NCI-H1694 (cell line): ENCODE measurements at places on chromosomes 2 and 18.

DNA sequence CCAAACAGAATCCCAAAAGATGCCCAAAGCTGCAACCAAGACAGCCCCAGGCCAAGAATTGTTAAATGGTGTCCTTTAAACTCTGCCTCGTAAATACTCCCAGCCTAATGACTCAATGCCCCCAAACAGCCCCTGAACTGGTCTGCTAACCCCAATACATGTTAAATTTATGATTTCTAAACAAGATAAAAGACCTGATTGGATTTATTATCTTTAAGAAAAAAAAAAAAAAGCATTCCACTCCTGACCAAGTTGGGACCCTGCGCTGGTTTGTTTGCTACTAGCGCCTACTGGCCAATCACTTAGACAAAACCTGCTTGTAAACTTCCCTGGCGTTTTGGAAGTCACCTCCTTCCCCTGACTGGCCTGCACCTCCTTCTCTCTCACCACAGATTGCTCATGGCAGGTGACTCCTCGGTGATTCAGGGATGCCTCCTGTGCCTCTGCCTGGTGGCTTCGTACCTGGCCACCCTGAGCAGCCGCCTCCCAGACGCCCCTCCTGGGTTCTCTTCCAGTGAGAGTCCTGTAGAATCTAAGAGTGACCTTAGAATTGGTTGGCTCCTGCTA lies 121.3 kb downstream of the BCL11A start:
- DNase-seq = no peak

GRCh38 chr2:10392951-10393639 lies 55.0 kb downstream of the ODC1 start:
- DNase-seq = no peak

DNA sequence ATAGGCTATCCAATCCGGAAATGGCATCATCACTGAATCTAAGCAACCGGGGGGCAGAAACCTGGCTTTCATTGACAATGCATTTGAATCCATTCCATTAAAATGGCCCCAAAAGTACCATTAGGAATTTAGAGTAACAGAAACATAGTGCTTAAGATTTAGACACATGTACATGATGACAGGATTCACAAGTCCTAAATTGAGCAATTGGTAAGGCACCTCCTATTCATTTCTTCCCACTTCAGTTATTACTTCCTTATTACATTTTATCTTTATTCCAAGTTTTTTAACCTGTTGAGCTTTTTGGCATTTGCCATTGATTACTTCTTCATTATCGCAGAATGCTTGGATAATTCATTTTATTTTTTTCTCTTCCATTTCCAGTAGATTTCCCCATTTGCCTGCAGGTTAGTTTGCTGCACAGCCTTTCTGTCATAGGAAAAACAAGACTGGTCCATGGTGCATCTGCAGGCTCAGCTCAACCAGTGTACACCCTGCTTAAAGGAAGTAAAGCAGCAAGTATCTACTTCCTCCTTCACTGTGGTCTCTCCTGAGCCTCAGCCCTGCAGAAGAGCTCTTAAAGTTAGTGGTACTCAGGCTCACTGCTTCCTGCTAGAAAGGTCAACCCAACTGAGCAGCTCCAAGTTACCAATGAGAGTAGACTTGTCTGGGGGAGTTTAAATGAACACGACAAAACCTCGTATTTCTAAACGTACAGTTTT lies 89.2 kb downstream of the DOCK10 start:
- DNase-seq = no peak

DNA sequence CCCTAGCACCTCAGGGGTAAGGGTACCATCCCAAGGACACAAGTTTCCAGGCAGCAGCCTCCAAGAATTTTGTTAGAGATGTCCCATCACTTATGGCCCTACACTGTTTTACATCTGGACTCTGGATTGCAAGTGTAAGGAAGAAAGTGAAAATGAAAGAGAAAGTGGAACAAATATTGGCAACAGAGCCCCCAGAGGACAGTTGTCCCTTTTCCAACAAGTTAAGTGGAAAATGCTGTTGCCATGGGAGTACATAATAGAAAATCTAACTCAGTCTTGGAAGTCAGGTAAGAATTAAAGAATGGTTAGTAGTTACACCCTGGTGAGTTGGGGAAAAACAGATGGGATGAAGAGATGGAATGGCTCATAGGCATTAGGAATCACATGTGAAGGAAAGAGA lies 50.6 kb downstream of the TTC21B start:
- peak; percentile 4 for DNase-seq

- DNase-seq = no peak
Observed at GRCh38 chr2:17894005-17894404, 15.5 kb downstream of the KCNS3 start.

- DNase-seq = no peak
Observed at GRCh38 chr2:106167067-106167466, 27.0 kb downstream of the UXS1 start.

DNA sequence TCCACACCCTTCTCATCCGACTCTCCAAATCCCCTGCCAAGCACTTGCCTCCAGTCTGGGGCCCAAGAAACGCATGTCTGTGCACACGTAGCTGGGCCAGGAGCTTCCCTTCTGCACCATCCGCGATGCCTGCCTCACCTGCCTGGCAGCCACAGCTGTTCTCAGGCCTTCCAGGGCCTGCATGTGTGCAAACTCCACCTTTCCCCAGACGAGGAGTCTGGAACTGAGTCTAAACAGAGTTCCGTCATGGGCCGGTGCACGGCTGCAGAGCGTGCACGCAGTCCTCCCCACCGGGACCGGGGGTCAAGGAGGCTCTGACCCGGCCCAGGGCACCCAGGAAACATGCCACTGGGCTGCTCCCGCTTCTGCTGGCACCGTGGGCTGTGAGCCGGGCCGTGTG lies 66.8 kb upstream of the SALL3 start:
- no peak for DNase-seq

DNA sequence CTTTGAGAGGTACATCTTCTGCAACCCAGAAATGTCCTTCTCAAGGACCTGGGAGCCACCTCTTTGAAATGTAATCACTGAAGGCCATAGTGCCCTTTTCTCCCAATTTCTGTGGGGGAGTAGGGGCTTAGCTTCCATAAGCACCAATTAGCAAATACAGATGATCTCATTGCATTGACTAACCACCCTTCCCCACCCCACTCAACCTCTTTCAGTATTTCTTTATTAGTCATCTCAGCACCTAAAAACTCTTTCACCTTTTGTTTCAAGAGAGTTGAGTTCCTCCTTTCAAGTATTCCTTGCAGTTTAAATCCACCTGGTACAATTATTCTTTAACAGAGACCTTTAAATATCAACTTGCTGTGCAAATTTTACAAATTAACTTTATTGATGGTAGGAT lies 1011.8 kb upstream of the CDH2 start:
- no peak for DNase-seq

- DNase-seq = no peak
Observed at GRCh38 chr18:47968006-47968676, 37.7 kb upstream of the SMAD2 start.

DNA sequence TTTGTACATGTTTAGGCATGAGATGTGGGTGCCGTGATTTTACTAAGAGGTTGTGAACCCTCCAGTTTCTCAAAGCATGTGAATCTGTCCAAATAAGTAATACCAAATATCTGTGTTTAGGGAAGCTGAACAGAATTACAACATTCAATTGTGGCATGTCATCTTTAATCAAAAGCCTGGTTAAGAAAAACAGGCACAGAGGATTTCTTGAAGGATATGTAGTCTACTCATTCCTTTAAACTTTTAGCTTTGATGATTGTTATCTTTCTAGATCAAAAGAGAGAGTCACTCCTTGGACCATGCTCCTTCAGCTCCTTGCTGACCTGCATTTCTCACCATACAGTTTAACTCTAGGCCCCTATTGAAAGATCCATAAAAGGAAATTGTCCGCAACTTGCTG lies 296.8 kb downstream of the STK39 start:
- no peak for DNase-seq

- DNase-seq = no peak
Observed at GRCh38 chr18:39607034-39607433, 2041.4 kb upstream of the CELF4 start.

GRCh38 chr2:191916826-191917225 lies 69.9 kb upstream of the CAVIN2 start:
- DNase-seq = no peak

GRCh38 chr2:31965094-31965493 lies 45.7 kb downstream of the MEMO1 start:
- no peak for DNase-seq

GRCh38 chr2:122070241-122070731 lies 314.8 kb downstream of the TSN start:
- DNase-seq = peak; percentile 13

DNA sequence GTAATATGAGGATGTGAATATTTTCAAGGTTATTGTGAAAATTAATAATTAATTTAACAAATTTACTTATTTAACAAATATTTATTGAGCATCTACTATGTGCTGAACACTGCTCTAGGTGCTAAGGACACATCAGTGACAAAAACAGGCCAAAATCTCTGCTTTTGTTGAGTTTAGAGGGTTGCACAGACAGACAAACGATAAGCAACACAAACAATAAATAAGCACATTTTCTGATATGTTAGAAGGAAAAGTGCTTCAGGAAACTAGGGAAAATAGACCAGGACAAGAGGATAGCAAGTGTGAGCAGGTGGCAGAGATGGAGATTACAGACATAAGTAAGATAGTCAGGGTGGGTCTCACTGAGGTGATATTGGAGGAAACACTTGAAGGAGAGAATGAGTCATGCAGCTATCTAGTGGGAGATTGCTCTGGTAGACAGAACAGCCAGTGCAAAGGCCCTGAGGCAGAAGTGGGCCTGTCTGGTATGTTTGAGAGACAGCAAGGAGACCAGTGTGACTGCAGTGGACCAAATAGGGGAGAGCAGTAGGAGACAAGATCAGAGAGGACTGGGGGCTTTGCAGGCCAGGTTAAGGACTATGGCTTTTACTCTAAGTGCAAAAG lies 38.3 kb downstream of the SFXN5 start:
- DNase-seq = no peak

- no peak for DNase-seq
Observed at GRCh38 chr2:237319086-237319820, 94.7 kb downstream of the COL6A3 start.

DNA sequence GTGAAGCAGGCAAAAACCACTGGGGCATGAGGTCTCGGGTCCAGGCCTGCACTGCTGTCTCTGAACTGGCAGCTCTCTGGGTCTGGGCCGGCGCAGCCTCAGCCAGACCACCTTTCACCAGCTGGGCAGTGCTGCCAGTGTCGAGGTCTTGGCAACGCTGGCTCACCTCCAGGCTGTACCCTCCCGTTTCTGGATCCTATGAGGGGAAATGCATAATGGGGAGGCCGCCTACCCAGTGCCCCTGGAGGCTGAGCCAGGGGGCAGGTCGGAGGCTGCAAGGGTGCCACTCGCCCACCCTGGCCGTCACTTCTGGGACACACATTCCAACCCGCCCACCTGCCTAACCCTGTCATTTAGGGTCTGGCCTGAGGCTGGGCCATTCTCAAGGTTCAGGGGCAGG lies 24.6 kb downstream of the KIF1A start:
- DNase-seq = no peak

GRCh38 chr2:159712929-159713420 lies 669 bp downstream of the MARCHF7 start:
- DNase-seq = no peak

- no peak for DNase-seq
Observed at GRCh38 chr2:233531955-233532354, 34.6 kb downstream of the USP40 start.

DNA sequence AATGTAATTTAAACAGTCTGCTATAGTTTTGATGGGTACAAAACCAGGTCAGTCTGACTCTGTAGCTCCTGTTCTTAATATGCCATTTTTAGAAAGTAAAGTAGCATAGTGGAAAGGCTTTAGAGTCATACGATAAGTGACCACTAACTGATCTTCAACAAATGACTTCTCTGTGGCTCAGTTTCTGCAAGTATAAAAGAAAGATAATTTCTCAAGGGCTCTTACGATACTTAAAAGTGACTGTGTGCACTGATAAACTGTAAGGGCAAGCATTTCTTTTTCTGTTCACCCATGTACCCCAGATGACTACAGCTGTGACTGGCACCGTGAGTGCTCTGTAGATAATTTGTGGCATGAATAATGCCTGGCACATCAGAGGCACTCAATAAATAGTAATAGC lies 178.7 kb downstream of the LCLAT1 start:
- no peak for DNase-seq

- peak; percentile 28 for DNase-seq
Observed at GRCh38 chr2:75146606-75147332, 52.6 kb downstream of the TACR1 start.

GRCh38 chr18:38940863-38941531 lies 1375.4 kb upstream of the CELF4 start:
- no peak for DNase-seq
